ENCODE measurements at places on chromosomes 3 and 15. TPM values are rescaled to one million over a fixed set of nuclear protein-coding genes. Genes with fewer than 3 reads are reported as not detected.

IDH2 gene
- 196 TPM for total RNA-seq

SLC24A5 gene
- total RNA-seq, result not detected

SH2D7 gene
- 0.26 TPM for total RNA-seq

MCF2L2 gene
- 11.4 TPM for total RNA-seq

SMCO1 gene
- total RNA-seq, result not detected

GRCh38 chr15:43776101-43776717, 557 bp downstream of the ELL3 start:
- peak; percentile 46 for DNase-seq

GRCh38 chr15:99096894-99097426, 7.9 kb upstream of the SYNM start:
- DNase-seq, result no peak

GRCh38 chr3:58585994-58586393, 8.8 kb upstream of the FAM107A start:
- no peak for DNase-seq

DNA sequence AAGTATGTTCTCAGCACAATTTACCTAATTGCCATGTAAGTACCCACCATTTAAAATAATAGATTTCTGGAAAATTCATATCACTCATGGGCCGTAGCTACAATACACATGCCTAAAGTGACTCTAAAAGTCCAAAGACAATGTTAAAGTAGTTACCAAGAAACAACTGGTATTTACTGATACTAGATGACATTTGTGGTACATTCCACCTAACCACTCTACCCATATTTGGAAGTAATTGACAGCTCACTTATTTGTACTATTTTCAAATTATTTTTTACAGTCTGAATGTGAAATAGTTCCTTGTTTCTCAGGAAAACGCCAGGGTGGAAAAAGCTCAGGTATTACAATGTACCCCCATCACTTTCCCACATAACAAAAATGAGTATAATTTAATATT, 573.0 kb downstream of the MECOM start:
- DNase-seq, result no peak
